ENCODE measurements at places on chromosomes 6 and 20.

GRCh38 chr6:153170511-153170910, 39.4 kb upstream of the RGS17 start:
- DNase-seq, result no peak

- DNase-seq, result no peak
Observed at GRCh38 chr6:164495882-164496495, 813.4 kb downstream of the C6orf118 start.

DNA sequence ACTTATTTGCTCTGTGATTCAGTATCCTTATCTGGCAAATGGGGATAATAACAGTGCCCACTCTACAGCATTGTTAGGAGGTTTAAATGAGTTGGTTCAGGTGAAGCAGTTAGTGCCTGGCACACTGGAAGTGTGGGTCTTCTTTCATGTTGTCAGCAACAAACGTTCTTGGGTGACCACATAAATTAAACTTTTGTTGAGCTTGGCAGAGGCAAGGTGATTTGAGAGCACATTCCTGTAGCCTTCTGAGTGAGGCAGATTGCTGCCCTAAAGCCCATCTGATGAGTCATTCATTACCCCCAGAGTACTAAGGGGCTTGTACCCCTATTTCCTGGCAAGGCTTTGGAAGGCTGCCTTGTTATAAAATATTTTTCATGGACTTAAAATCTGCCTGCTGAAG, 25.8 kb downstream of the SEC23B start:
- no peak for DNase-seq

DNA sequence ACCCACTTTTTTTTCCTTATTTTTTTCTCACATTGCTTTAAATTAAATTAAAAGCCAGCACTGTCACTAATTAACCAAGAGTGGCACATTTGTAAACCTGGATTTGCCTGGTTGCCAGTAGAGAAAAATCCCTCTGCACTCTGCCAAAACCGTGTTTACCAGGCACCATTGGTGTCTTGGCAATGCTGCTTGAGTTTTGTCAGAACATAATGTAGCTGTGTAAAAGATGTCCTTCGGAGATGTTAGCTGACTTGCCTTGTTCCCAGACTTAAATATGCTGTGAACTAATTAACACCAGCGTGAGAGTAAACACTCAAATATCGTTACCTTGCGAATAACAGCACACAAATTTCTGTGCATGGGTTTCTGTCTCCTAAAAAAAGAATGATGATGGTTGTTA, 694.9 kb upstream of the ID4 start:
- DNase-seq, result no peak

GRCh38 chr6:53734473-53735299, 60.1 kb upstream of the LRRC1 start:
- no peak for DNase-seq

DNA sequence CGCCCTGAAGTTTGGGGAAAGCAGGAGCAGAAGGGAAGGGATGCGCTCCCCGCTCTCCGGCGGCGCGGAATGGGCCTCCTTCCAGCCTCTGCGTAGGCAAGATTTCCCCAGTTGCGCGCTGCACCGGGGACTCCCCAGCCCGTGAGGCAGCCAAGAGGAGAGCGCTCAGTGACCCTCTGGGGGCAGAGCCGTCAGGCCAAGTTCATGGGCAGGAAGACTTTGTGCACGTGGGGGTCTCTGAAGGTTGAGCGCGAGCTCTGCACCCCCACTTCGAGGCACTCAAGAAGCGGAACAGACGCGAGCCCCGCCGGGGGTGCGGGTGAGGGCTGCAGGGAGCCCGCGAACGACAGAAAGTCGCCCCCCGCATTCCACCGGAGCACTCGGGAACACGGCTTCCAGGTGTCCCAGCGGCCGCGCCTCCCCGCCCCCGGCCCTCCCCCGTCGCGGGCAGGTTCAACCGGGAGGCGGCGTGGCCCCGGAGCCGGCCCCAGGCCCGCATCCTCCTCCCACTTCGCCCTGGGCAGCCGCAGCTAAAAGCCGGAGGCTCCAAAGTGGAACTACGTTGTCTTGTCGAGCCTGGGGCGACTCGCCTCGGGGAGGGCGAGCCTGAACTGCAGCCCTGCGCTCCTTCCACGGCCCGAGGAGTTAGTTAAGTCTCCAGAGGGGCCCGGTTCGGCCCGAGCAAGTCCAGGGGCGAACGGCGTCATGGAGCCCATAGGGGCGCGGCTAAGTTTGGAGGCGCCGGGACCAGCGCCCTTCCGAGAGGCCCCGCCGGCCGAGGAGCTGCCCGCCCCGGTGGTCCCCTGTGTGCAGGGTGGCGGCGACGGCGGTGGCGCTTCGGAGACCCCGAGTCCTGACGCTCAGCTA, at the start of gene PPP1R3G:
Gene PPP1R3G (plus strand): TSS at position 561 of the 867 bp plus-strand sequence. CDS start 145 bp downstream, at position 706.
- DNase-seq, result no peak

- no peak for DNase-seq
Observed at GRCh38 chr6:113642714-113643406, 214.3 kb upstream of the MARCKS start.

DNA sequence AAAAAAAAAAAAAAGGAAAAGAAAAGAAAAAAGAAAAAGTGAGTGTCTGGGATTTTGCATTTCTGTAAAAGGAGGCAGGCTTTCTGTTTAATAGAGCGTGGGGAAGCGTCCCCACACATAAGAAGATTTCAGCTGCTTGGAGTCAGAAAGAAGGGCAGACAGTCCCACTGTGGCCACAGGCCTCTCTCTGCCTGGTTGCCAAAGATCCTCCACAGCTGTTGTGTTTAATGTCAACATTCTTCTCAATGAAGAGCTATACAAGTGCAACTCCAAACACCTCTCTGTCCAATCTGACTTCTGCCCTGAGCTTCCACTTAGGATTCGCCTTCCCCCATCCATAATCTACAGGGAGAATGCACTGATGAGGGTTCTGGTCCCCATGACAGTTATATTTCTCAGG, 64.3 kb upstream of the MLN start:
- DNase-seq, result no peak

GRCh38 chr6:15249371-15250019, 3.6 kb downstream of the JARID2 start:
- DNase-seq, result no peak

DNA sequence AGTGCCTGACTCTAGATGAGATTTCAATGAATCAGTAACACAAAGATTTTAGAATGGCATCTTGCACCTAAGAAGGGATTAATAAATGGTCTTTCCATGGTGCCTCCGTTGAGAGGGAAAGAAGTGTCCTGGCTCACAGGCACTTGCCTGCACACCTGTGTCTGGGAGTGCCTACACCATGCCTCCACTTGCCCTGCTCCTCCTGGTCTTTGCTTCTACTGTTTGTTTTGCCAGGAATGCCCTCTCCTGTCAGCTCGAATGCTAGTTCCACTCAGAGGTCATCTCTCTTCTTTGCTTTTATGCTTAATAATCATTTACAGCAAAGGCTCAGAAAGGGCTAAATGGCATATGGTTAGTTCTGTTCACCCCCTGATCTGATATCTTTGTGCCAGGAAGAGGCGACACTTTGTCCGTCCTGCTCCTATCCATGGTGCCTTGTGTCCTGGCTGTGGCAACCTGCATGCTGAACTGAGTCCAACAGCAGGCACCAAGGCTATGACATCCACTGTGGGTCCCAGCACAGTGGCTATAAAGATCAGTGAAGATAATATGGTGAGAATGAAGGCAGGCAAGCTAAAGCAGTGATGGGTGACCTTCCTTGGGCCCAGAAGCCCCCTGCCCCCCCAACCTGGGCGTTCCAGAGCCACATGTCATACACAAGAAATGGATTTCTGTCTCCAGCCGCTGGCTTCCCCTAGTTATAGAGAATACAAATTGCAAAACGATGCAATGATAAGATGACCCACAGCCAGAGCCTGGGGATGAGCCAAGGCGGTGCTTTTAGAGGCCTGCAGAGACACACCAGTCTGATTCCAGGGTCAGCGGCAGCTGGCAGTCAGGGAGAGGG, 1.4 kb downstream of the C6orf132 start:
- no peak for DNase-seq
